ENCODE measurements at places on chromosomes 7 and 10.
A peak's percentile ranks its signal among the peaks of the same experiment; 100 is the strongest.

GRCh38 chr7:2954433-2954853, 89.2 kb downstream of the CARD11 start:
- DNase-seq: no peak

DNA sequence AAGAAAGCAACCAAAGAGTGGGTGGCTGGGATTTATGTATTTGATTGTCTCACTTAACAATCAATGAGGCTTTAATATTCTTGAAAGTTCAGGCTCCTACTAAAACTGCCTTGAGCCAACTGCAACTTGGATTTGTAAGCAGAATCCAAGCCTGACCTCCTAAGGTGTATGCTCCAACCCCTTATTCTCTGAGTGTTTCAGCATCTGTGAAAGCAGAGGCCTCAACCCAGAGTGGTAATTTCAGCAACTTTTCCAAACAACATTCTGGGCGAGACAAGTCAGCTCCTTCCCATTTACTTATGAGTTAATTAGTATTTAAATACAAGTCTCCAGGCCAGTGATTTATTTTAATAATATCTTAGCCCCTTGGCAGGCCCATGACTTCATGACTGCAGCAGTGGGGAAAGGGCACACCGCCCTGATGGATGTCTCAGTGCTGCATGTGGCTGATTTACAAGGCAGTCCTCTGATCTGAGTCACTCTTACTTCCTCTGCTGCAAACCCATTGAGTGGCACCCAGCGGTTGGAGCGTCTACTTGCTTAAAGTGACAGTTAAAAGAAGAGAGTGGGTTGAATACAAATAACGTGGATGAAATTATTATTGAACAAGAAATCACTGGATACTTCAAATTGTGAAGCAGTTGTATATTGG, 209.1 kb downstream of the TRIL start:
- no peak for DNase-seq

DNA sequence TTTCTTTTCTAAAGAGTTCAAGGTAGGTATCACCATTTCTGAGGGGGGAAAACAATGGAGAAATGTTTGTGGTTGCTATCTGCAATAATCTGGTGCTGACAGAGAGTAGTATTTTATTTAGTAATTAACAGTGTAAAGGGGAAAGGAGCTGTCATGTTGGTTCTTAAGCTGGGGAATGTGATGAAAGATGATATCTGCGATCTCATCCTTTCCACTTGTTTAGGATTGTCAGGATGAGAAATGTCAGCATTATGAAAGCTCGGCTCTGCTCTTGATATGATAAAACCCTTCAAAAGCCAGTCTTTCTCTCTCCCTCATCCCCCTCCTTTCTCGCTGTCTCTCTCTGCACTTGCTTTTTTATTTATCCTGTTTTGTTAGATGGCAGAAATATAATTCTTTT, 106.1 kb downstream of the POU6F2 start:
- DNase-seq: no peak

DNA sequence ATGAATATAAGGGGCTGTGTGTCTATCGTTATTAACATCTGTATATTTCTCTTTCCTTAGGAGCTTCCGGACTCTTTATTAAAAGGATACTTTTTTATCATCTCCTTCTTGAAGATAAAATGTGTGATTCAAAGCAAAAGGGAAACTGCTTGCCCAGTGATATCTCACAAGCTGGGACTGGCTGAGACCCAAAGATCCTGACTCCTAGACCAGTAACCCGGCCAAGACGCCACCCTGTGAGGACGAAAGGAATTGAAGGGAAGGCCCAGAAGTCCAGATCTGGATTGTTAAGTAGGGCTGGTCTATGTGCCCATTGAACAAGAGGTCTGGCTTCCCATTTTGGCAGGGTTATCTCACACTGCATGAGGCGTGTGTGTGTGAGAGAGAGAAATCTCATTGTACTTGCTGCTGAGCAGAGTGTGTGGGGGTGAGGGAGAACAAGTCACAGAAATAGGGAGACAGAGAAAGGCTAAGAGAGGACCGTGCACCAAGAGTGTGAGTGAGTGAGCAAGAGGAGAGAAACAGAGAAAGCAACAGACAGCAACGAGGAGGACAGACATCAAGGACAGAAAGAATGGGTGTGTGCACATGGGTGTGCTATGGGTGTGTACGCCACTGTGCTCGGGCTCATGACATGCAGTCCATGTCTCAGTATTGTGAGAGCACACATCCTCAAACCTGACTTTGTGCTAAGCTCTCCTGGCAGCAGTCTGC, 75.4 kb downstream of the PLXNA4 start:
- peak; percentile 25 for DNase-seq

- peak; percentile 30 for DNase-seq
Measured at GRCh38 chr7:157851501-157852067, 514.8 kb downstream of the DNAJB6 start.

DNA sequence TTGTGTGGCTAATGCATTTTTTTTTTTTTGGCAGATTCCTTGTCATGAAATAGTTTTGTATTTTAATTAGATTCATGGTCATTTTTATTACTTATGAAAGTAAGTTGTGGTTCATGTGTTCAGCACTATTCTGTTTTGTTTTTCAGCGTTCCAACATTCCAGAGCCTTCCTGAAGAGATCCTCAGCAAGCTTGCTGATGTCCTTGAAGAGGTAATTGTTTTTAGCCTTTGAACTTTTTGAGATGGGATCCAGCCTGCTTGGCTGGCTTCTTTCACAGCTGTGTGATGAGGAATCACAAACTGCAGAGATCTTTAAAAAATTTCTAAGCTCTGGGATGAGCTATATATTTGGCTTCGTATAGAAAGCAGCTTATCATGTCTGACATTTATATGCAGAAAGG, 208.0 kb upstream of the CSTF2T start:
- no peak for DNase-seq

- no peak for DNase-seq
Measured at GRCh38 chr7:23043441-23043840, 29.5 kb upstream of the HYCC1 start.

DNA sequence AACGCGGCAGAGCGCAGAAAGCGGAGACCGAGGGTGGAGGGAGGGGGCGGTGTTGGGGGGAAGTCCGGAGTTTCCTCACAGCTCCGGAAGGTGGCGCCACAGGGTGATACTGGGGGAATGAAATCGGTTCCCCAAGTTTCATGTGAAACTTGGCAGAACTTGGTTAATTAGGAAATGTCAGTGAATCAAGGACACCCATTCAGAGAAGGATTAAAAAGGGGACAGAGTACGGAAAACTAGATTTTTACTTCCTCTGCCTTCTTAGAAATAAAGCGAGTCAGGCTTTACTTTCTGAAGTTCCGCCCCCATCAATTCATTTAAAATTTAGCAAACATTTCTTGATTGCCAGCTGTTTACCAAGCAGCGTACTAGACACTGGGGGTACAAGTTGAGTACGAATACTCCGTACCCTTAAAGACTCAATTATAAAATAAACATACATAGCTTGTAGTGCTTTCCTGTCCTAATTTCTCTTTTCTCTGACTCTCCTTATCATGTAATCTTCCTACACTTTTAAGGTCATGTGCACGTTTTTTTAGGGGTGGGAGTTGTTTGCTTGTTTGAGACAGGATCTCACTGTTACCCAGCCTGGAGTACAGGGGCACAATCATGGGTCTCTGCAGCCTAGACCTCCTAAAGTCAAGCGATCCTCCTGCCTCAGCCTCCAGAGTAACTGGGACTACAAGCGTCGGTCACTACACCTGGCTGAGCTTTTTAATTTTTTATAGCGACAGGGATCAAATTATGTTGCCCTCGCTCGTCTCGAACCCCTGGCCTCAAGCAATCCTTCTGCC, 644 bp upstream of the ABI1 start:
- no peak for DNase-seq

DNA sequence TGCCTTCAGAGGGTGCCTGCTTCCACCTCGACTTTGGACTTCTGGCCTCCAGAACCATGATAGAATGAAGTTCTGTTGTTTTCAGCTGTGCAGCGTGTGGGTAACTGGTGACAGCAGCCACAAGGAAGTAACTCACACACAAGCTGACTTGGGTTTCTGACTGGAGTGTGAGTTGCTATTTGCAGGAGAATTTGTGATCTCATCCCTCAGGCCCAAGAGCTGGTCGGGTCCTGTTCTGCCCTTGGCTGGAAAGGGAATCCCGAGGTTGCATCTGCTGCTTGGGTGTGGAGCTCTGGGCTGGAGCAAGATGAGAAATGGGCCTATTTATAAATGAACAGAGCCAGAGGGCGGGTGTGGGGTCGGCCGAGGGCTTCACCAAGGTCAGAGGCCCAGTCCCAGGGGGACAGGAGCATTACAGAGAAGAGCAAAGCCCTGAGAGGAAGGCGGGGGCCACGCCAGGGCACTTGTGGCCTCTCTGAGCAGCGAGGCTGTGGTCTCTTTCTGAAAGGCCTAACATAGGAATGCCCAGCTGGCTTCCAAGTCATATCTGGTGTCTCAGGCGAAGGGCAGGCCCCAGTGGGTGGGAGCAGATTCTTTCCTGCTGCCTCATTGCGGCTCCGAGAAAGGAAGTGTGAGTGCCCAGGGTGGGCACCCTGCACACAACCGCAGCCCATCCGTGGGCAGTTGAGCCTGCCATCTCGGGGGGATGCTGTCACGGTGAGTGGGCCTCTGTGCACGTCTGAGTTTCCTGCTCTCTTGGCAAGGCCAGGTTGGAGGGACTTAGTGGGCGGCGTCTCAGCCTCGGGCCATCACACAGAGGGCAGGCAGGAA, 26.5 kb upstream of the C10orf71 start:
- no peak for DNase-seq

DNA sequence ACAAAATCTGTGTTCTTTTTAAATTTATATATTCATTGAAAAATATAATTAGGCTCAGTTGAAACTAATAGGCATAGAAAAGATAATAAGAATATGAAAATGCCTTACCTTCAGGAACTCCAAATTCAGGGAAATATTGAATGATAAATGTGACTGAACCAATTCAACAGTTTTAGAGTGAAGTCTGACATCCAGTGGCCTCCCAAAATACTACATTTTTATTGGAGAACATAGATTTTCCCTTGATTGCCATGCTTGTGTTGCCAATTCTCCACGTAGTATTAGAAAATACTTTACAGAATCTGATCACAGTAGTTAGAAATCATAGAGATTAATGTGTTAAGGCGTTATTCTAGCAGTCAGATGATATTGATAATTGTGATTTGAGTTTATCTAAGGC, 1246.7 kb downstream of the GATA3 start:
- DNase-seq: no peak

DNA sequence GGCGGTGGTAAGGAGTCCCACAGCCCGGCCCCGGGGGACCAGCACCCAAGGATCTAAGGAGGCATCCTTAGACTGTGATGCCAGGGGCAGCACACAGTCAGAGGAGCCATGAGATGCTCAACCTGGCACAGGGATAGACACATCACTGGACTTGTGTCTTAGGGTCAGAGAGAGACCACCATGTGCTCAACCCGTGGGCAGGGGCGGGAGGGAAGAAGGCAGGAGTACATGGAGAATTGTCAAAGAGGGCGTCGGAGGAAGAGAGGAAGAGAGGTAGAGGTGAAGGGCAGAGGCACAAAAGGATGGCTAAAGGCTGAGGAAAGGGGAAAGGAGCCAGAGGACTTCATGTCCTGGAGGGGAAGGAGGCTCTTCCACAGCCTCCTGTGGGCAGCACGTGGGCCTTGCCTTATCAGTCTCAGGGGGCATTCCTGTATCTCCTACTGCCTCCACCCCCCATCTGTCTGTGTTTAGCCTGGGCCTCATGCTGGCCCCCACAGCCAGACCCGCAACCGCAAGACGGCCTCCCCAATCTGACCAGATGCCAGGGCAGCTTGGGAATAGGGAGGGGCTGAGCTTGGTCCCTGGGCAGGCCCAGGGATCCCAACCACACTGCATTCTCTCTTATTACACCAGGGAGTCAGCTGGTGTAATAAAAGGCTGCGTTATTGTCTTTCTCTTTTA, 2.2 kb downstream of the ADCY1 start:
- DNase-seq: no peak

GRCh38 chr7:136140469-136140868, 163.3 kb upstream of the MTPN start:
- no peak for DNase-seq

- no peak for DNase-seq
Measured at GRCh38 chr7:2633538-2634266, 1.9 kb downstream of the TTYH3 start.

GRCh38 chr10:13717936-13718772, 131.4 kb downstream of the PRPF18 start:
- DNase-seq: peak; percentile 90

DNA sequence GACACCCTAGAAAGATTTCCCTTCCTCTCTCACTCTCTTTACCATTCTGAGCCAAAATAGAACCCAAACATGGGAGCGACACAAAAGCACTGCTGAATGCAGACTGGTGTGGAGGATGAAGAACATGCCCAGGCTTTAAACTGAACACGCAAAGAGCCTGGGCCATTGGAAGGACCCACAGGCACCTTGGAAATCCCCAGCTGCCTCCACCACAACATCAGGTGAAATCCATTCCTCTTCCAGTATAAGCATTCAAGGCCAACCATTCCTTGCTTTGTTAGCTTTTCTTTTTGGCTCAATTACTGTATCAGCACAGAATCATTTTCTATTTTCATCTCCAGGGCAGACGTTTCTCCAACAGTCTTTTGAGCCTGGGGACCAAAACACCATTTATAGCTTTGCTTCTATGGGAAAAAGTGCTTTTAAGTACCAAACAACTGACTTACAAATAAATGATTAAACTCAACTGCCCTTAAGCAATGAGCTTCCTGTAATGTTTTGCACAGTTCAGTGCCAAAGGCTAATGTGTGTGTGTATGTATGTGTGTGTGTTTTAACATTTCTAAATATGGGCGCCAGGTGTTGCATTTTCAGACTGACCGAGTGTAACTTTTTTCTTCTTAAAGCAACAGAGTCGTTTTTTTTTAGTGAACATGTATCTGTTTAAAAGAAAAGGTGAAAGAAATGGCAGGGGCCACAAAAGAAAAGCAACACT, 16.2 kb upstream of the BLNK start:
- no peak for DNase-seq

DNA sequence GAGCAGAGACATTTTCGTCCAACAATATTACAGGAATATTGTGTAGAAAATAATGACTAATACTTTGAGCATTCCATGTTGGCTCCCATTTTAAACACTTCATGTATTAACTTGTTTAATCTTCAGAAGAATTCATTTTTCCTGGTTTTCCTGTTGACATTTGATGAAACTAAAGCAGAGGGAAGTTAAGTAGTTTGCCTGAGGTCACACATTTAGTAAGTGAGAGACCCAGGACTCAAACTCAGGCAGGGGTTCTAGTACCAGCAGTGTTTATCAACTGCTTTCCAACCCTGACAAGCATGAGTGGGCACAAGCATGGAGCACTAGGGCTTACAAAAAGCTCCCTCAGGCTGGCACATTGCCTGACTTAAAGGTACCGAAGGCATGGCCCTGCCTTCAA, 719.1 kb downstream of the AUTS2 start:
- no peak for DNase-seq

All from left lung (tissue), 14 donors.